ENCODE measurements at places on chromosomes 5 and 9.

DNA sequence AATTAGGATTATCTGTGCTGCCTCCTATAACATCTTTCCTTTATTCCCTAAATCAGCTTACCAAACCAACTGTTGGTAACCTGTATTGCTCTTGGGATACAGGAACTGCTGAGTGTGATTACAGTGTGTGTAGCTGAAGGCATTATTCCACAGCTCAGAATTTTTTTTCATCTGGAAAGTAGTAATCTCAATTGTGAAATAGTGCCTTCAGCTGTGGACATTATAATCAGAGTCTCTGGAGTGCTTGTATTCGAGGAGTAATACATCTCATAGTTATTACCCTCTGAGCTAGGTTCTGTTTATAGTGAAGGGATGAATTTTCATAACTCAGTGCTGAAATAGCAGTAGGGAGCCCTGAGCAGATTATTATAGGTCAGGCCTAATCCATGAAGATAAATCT is 199.5 kb downstream of the MAST4 start:
- no peak for DNase-seq

GRCh38 chr9:136726631-136727191 is 14.3 kb downstream of the DIPK1B start:
- no peak for DNase-seq

GRCh38 chr5:39469777-39470415 is 45.1 kb upstream of the DAB2 start:
- DNase-seq: no peak

GRCh38 chr5:95417971-95418370 is 26.8 kb downstream of the FAM81B start:
- DNase-seq: no peak

DNA sequence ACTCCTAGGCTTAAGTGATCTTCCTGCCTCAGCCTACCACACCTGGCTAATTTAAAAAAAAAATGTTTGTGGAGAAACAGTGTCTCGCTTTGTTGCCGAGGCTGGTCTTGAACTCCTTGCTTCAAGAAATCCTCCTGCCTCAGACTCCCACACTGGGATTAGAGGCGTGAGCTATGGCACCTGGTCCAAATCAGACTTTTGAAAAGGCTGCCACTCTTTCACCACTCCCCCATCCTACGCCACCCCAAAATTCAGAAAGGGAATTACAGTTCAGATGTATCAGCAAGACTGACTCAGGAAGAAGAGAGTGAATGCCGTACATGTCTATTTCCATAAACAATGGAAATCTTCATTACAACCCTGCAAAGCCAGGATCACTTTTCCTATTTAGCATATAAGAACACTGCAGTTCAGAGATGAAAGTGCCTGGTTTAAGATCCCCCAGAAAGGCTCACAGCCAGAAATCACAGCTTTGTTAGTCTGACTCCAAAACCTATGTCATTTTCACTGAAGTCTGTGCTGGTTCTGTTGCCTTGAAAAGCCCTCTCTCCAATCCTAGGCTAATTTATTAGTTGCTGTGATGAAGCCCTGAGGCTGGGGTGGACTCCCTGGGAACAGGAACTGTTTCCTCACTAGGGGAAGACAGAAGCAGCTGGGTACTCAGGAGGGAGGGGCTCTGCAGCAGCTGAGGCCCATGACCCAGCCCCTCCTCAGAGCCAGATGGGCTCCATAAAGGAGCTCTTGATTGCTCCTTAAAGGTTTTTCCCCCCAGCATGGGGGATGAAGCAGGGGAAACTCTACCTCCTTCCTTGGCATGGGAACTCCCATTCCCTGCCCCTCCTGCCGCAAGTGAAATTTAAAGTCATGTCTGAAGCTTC is 3.1 kb downstream of the FBLL1 start:
- DNase-seq: no peak

GRCh38 chr5:56327809-56328208 is 94.7 kb upstream of the ANKRD55 start:
- no peak for DNase-seq

- DNase-seq: no peak
Observed at GRCh38 chr5:147017191-147017590, 138.6 kb upstream of the PPP2R2B start.

DNA sequence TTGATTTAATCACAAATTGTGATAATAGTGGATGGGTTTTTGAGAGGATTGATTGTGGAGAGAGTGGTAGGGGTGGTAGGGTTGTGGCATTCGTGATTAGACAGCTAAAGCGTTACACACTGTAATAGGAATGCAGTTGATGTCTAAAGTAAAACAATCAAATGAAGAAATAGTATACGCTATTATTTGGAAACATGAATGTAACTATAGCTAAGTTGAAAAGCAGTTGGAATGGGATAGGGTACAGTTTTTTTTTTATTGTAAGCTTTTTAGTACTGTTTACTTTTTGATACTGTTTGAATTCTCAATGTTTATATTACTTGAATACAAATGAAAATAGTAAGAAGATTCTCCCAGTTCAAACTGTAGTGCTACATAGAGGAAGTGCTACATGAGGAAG is 51.8 kb downstream of the RANBP17 start:
- DNase-seq: no peak

DNA sequence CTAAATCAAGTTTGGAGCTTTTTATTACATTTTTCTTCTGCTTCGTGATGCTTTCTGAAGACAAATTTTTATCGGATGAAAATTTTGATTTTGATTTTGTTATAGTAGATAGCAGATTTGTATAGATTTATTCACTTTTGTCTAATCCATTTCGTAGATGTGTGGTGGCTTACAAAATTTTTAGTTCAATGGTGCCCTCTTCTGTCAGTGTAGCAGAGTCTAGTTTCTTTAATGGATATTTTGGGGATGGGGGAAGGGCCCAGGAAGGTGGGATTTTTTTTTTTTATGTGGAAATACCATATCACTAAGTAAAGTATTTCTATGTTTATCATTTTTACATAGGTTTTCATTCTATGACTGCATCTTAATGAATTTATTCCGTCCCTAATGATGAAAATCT is 259.9 kb upstream of the TARS1 start:
- no peak for DNase-seq

- no peak for DNase-seq
Observed at GRCh38 chr9:33155393-33155792, 11.7 kb downstream of the B4GALT1 start.

- DNase-seq: no peak
Observed at GRCh38 chr5:31383734-31384133, 148.2 kb downstream of the DROSHA start.

- no peak for DNase-seq
Observed at GRCh38 chr9:4009006-4009511, 290.8 kb downstream of the GLIS3 start.
